Stimulated activated CD8-positive, alpha-beta memory T cell treated with anti-CD3 and anti-CD28 coated beads, Interleukin-15, amount 100 ng/mL, for 4 hours (primary cell): ENCODE measurements at places on chromosomes 6 and 20.

DNA sequence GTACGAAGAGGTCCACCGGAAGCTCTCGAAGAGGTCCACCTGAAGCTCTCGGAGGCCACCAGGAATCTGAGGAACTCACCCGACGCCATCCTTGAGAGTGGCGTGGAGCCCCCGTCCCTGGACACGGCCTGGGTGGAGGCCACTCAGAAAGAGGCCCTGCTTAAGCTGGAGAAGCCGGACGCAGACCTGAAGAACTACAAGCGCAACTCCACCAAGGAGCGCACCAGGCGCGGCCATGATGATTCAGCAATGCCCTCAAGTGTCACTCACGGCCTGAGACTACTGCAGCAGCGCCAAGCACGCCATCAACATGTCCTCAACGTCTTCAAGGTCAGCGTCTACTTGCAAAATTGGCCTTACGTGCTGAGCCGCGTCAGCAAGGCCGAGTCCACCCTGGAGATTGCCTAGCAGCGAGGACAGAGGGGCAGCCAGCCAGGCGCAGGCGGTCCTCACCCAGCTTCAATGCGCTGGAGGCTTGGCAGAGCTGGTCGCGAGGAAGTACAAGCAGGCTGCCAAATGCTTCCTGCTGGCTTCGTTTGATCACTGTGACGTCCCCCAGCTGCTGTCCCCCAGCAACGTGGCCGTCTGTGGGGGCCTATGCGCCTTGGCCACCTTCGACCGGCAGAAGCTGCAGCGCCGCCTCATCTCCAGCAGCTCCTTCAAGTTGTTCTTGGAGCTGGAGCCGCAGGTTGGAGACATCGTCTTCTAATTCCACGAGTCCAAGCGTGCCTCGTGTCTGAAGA is 7.7 kb upstream of the GJA10 start:
- no peak for DNase-seq

- no peak for DNase-seq
Observed at GRCh38 chr20:41217422-41217821, 80.1 kb downstream of the PLCG1 start.

DNA sequence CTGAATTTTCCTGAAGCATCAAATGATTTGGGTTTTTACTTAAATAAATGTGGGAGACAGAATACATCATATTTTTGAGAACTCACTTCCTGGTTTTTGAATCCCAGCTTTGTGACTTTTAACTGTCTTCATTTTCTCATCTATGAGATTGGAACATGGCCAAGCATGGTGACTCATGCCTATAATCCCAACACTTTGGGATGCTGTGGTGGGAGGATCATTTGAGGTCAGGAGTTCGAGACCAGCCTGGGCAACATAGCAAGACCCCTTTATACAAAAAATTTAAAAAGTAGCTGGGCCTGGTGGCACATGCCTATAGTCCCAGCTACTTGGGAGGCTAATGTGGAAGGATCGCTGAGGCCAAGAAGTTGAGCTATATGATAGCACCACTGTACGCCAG is 122.3 kb downstream of the QKI start:
- DNase-seq: no peak

DNA sequence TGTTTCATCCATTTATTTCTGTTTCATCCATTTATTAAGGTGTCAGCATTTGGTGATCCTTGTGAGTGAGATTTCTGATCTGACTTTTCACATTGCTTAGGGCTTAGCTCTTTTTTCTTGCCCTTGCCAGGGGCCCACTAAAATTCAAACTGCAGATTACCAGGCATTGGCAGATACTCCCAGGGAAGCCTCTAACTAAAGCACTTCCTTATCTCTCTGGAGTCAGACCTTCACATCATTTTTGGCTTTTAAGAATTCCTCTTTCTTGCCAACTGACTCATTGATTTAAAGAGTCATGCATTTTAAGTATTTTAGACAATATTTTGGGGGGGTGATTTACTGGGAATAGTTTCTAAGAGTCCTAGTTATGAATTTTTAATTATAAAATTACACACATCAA is 2.6 kb upstream of the WFDC8 start:
- no peak for DNase-seq

GRCh38 chr20:63772781-63773518 is 33.4 kb downstream of the SLC2A4RG start:
- no peak for DNase-seq

GRCh38 chr20:50054626-50055511 is 58.1 kb downstream of the UBE2V1 start:
- no peak for DNase-seq

- no peak for DNase-seq
Observed at GRCh38 chr6:150056156-150056555, 12.8 kb downstream of the ULBP3 start.

- DNase-seq: no peak
Observed at GRCh38 chr6:30657454-30657853, 10.5 kb downstream of the C6orf136 start.

DNA sequence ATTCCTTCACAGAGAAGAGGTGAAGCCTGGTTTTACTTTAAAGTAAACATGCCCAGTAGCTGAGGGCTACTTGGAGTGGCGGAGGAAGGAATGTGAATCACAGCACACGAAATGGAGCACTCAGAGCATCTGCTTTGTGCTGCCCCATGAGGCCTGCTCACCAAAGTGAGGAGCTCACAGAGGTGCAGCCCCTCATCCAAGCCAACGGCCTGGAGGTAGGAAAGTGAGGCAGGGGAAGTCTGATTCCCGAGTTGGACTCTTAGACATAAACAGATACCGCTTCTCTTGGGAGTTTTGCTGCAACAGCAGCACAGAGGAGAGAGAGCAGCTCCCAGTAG is 3.6 kb downstream of the YTHDF1 start:
- no peak for DNase-seq

DNA sequence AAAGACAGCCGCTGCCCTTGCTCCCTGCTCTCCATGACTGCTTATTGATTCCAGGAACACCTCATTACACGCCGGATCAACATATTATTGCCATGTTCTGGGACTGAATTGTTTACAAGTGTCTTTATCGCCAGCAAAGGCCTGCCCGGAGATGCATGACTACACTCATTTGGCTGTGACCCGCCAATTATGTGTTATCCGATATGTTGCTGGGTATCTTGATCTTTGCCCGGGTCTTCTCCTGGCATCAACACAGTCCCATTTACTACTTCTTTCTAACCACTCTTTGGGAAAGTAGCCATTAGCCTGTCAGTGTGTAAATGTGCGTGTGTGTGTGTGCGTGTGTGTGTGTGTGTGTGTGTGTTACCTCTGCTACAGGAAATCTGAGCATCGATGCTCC is 15.4 kb downstream of the LINC00237 start:
- no peak for DNase-seq

DNA sequence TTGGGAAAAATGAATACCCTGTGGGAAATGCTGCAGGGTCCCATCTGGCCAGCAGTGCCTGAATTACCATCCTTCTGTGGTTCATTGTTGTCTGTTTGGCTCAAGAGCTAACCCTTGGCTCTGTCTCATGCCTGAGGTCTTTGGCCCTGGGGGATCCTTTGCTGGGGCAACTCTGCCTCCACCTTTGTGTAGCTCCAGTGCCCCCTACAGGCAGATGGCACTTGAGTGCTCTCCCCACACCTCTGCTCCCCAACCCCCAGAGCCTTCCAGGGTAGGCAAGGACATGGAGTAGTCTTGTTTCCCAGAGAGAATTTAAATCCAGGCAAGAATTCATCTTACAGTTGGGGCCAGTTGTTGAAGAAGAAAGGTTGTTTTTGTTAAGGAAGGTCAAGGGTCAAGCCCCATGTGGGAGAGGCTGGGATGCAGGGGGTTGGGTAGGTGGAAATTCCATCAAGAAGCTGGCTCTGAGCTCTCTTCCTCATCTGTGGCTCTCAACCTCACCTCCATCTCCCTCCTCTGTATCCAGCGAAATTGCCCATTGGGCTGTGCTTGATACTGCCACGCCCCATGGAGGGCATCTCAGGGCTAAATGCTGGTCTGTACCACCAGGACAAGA is 44.2 kb downstream of the ZNF831 start:
- peak; percentile 42 for DNase-seq

GRCh38 chr20:48190757-48191156 is 405.5 kb upstream of the SULF2 start:
- no peak for DNase-seq

DNA sequence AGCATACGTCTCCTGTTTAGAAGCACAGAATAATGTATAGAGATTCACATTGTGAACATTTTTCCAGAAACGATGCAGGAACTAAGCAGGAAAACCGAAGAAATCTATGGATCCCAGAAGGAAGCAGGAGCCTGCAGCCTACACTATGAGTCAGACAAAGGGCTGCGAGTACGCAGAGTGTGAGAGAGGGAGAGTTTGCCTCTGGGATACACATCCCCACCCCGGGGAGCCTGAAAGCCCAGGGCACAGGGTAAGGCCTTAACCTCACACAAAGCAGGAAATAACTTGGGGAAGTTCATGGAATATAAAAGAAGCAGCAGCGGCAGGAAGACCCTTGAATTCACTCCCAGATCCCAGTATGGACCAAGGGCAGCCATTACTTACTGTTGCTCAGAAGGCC is 842.1 kb upstream of the MANEA start:
- no peak for DNase-seq

DNA sequence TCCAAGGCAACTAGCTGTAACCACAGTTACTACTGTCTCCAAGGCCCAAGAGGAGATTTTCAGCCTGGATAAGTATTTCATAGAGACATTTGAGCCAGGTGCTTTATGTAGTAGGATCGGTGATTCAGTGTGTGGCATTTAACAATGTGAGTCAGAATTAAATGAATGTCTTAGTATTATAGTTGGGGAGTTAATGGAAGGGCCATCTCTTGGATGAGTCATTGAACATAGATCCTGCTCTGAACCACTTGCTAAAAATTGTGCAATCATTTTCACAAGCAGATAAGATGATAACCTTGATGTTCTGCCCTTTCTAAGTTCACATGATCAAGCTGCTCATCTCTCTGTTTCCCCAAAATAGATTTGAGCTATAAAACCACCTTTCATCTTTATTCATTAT is 668.9 kb upstream of the CITED2 start:
- no peak for DNase-seq

GRCh38 chr6:56023829-56024228 is 148.4 kb upstream of the BMP5 start:
- no peak for DNase-seq

- no peak for DNase-seq
Observed at GRCh38 chr6:146602526-146602925, 3.8 kb downstream of the ADGB start.

- peak; percentile 54 for DNase-seq
Observed at GRCh38 chr6:31493875-31494694, 3.9 kb upstream of the MICB start.

GRCh38 chr6:138417493-138418117 is 13.6 kb downstream of the HEBP2 start:
- DNase-seq: no peak

DNA sequence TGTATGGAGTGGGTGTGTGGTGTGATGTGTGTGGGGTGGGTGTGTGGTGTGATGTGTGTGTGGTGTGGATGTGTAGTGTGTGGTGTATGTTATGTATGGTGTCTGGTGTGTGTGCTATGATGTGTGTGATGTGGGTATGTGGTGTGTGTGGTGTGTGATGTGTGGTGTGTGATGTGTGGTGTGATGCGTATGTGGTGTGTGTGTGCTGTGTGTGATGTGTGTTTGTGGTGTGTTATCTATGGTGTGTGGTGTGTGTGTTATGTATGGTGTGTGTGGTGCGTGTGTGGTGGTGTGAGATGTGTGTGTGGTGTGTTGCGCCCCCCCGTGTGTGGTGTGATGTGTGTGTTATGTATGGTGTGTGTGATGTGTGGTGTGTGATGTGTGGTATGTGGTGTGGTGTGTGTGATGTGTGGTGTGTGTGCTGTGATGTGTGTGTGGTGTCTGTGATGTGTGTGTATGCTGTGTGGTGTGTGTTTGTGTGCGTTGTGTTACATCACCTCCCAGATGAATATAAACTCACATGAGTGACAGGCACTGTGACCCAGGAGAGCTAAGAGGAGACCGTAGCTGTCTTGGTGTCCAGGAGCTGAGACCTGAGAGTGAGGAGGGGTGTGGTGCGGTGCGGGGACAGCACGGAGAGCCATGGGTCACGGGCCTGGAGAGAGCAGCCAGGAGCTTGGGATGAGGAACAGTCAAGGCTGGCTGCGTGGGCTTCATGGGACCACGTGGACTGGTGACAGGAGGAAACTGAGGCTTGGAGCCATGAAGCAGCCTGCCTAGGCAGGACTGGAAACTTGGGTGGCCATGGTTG is 8.8 kb downstream of the DLGAP4 start:
- no peak for DNase-seq

GRCh38 chr6:168413856-168414255 is 27.1 kb upstream of the SMOC2 start:
- no peak for DNase-seq

GRCh38 chr6:16322666-16323312 is 84.4 kb downstream of the GMPR start:
- DNase-seq: peak; percentile 60

- no peak for DNase-seq
Observed at GRCh38 chr6:92292067-92292466, 1127.3 kb downstream of the EPHA7 start.

DNA sequence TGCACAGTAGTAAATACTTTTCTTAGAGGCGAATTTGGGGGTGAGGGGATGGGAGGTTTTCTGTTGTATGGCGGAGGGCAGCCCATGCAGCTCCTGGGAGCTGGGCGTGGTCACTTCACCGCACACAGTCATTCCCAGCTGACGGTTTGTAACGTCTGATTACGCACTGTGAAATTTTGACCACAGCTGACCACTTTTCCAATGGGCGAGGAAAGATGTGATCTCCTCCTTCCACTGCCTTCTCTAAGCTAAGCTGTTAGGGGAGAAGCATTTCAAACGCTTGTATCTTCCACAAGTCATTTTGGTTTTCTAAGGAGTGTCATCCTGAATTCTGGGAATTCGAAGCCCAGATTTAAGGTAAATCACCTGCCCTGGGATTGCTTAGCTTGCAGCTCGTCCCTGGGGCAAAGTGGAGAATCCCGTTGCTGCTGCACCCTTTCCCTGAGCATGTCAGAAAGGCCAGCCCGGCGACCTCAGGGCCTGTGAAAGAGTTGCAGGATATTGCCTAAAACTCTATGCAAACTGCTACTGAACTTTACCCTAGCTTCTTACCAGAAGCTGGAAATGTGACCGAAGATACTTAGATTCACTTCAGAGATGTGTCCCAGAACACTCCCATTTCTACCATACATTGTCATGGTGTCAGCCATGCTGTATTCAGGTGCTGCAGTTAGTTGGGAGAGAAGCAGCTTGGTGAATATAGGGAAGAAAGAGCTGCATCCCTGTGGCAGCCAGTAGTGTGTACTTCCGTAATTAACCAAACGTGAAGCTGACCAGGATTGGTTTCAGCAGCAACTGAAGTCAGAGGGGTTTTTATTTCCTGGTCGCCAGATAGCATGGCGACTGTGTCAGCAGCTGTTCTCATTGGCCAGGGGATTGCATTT is 58.9 kb downstream of the RREB1 start:
- no peak for DNase-seq

DNA sequence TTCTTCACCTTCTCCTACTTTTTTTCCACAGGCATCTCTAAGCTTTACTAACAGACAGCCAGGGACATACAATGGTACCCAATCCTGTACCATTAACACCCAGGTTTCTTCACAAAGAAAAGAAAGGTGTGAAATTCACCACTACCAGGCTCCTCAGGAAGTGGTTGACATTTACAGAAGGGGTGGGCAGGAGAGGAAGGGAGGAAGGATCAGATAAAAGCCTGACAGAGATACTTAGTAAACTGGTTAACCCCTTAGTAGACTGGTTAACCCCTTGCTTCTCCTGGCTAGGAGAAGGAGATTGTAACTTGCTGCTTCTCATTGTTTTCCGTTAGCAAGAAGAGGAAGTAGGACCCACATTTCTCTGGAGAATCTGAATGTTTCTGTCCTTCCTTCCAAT is 7.2 kb downstream of the SAMD3 start:
- DNase-seq: peak; percentile 20

GRCh38 chr6:122730775-122731386 is 48.6 kb upstream of the FABP7 start:
- DNase-seq: no peak
